ENCODE measurements at places on chromosomes 6 and 20.

GRCh38 chr20:41275301-41275731 lies 42.2 kb downstream of the ZHX3 start:
- DNase-seq, result no peak

- DNase-seq, result no peak
These were observed 16.0 kb downstream of the FOXO3 start for GRCh38 chr6:108576709-108577108.

DNA sequence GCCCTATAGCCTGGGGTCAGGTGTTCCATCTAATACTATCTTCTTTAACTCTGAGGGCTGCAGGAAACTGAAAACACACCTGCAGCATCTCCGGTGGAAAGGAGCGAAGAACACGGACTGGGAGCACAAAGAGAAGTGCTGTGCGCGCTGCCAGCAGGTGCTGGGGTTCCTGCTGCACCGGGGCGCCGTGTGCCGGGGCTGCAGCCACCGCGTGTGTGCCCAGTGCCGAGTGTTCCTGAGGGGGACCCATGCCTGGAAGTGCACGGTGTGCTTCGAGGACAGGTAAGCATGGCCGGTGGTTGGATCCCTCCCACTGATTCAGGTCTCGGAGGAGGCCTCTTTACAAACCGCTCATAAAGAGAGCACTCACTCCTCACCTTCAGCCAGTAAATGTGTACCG lies 15.5 kb downstream of the SYTL3 start:
- no peak for DNase-seq

GRCh38 chr6:44475417-44475778 lies 87.9 kb downstream of the CDC5L start:
- DNase-seq, result no peak

DNA sequence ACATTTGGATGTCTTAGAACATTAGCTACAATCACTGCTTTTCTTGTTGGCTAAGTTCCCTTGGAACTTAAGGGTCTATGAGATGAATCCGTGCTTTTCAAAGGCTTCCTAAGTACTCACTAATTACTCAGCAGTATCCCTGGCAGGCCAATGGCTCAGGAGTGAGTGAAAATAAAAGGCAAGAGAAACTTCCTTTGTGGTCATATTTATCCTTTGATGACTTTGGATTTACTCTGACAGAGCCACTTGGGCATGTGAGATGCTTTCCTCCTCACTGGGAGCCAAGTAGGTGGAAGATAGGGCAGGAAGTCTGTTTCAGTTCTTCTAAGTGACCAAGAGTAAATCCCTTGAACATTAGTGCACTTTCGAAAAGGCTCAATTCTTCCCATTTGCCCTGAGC lies 224.3 kb upstream of the FOXA2 start:
- DNase-seq, result no peak

DNA sequence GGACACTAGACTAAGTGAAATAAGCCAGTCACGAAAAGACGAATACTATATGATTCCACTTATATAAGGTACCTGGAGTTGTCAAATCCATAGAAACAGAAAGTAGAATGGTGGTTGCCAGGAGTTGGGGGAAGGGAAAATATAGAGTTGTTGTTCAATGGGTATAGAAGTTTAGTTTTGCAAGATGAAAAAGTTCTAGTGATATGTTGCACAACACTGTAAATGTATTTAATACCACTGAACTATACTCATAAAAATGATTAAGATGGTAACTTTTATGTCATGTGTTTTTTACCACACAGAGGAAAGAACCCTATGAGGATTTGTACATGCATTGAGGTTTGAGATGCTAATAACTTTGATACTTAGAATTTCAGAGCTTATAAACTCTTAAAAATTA lies 46.0 kb upstream of the TRAM2 start:
- DNase-seq, result no peak

DNA sequence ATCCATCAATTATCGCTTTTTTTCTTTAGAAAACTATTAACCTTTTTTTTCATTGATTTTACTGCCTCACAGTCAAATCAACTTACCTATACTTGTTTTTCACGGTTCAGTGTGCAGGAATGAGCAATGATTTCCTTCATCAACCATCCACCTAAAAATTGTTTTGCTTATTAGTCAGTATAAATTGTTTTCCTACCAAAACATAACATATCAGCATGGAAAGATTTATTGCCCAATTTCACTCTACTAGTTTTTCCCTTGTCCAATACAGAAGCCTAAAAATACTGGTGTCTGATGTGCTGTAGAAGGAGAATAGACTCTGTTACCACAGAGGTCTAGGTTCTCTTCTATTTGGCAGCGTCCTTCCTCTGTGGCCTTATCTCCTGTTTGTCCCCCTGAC lies 558.2 kb upstream of the CITED2 start:
- no peak for DNase-seq

DNA sequence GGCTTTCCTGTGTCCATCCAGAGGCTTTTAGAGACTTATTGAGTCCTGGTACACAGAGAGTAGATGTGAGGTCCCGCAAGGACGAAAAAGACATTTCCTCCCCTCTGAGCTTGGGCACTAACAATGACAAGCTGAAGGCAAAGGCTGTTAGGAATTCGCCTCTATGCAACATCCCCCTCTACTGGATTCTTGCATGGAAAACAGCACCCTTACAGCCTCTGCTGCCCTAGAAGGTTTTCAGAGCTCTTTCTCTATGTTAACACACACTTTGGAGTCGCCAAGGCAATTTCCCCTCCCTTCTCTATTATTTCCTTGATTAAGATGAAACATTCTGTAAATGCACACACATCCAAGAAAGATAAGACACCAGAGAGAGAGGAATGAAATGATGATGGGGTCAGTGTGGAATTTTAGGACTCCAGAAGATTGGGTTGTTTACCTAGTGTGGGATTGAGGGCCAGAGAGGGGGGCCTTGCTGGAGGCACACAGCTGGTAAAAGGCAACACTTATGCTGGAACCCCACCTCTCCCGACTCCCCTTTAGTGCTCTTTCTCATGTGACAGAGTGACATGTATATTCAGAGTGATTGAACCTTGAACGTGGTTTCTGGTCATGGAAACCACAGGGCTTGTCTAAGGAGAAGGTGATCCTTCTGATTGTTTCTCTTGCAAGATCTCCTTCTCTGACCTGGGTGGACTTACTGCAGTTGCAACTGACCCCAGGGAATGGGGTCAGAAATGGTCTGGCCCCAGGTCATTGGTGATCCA lies 300.7 kb downstream of the CLIC5 start:
- peak; percentile 11 for DNase-seq

- DNase-seq, result no peak
These were observed 117.0 kb downstream of the TFAP2A start for GRCh38 chr6:10297832-10298231.

DNA sequence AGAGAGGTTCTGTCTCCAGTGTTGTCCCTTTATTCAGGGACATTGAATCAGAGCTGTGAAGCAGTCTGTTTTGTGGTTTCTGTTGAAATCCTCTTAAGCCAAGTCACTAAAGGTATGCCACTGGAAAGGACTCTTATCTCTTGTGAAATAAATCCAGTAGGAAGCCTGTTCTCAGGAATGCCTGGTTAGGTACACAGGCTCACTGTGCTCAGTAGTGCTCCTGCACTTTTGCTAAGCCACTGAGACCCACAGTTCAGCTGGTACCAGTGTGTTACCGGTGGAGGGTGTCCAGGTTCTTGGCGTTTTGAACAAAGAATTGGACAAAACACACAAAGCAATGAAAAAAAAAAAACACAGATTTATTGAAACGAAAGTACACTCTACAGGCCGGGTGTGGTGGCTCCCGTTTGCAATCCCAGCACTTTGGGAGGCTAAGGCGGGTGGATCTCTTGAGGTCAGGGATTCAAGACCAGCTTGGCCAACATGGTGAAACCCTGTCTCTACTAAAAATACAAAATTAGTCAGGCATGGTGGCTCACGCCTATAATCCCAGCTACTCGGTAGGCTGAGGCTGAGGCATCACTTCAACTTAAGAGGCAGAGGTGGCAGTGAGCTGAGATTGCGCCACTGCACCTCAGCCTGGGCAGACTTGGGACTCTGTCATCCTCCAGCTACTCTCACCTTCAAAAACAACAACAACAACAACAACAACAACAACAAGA lies 186.1 kb downstream of the JARID2 start:
- DNase-seq, result no peak

GRCh38 chr6:12572896-12573827 lies 143.4 kb upstream of the PHACTR1 start:
- DNase-seq, result no peak

GRCh38 chr6:135403584-135403983 lies 94.0 kb downstream of the AHI1 start:
- DNase-seq, result no peak

GRCh38 chr6:45835721-45836437 lies 179.8 kb downstream of the CLIC5 start:
- DNase-seq, result no peak

DNA sequence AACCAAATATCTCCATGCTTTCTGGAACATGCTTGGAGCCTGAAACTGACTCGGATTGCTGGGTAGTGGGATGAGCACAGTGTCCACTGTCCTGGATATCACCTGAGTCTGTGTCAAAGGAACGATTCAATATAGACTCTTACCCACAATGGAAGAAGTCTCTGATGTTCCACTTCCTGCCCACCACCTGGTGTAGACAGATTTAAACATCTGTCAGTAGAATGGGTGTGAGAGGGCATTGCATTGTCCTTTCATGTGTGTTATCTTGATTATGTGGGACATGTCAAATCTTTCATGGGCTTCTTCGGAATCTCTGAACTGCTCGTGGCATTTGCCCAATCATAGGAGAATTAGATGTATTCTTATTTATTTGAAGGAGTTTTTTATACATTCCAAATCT lies 20.8 kb downstream of the ULBP3 start:
- no peak for DNase-seq

DNA sequence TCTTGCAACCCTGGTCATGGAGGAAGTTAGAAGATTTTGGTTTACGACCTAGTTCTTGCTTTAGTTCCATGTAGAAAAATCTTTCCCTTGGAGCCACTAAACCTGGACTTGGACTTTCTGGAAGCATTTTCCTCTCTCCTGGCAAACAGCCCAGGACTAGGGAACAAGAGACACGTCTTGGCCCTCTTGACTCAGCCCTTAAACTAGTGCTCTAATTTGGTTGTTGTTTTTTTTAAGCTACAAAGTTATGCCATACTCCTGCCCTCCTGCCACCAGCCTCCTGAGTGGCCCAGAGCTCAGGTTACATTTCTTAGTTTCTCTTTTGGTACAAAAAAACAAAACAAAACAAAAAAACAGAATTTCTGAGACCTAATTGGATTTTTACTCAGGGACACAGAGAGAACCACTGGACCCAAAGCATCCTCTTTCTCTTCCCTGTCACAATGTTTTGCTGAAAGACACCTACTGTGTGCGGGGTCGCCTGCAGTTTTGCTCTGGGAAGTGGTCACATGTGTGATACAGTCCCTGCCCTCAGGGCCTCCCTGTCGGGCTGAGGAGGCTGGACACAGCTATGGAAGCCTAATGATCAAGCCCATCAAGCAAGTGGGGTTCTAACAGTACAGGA lies 32.3 kb upstream of the SCUBE3 start:
- DNase-seq, result no peak

DNA sequence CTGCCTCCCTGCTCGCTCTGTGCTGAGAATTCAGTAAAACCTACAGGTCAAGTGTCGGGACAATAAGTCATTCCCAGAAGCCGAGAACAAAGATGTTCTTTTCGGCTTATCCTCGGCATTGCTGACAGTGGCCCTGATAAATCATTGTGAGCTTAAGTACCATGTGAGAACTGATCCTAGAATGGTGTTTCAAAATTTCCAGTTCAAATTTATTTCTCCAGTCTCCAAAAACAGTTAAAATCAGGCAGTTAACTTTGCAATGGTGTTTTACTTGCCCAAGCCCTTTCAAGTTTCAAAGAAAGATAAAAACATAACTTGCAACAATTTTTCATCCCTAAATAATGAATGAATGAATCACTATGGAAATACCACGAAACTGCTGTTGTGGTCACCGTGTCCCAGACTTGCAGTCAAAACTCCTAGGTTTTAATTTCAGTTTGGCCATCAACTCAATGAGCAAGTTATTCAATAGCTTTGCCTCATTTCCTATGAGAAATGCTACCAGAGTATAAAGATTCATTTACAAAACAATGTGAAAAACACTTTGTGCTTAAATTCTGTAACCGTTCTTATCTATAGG lies 4.3 kb downstream of the ATP5F1E start:
- DNase-seq, result no peak

DNA sequence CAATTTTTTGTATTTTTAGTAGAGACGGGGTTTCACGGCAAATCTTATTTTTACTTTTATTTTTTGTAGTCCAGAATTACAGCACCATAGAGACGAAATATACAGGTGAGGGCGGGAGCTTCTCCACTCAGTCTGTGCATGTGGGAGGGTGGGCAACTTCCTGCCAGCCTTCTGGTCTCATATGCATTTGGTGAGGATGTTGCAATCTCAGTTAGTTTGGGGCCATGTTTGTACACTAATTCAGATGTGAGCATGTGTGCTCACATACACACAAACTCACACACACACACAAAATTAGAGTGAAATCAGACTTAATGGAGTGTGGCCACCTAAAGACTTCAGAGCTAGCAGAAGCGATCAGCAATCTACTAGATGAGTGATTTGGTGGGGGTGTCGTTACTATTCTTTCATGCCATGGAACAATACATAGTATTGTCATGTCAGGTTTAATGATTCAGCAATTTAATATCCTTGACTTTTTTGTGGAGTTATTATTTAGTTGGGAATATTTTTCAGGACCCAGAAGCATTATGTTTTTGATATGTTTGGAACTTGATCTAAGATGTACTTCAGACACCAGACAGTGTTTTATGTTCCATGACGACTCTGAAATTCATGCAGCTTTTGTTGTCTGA lies 78.0 kb upstream of the BMP2 start:
- no peak for DNase-seq

DNA sequence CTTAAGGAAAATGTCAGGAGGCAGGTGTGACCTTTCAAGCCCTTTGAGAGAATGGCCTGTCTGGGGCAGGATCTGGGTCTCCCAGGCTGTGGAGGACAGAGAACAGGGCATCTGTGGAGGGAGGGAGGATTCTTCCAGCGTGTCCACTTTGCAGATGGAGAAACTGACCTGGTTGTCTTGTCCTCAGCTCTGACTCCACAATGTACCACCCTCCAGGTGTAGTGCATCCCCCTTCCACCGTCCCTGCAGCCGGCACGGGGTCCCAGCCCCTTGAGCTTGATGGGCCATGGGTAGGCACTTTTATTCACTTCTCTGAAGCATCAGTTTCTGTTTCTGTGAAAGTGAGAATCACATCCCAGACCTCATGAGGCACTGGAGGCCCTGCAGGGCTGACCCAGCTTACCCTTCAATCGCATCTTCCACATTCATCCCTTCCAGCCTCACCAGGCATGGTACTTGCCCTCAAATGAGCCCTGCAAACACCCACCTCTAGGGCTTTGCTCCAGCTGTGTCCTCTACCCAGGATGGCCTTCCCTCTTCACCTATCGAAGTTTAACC lies 4.6 kb upstream of the TGM2 start:
- no peak for DNase-seq

- DNase-seq, result no peak
These were observed 20.8 kb downstream of the MOXD1 start for GRCh38 chr6:132380358-132381029.

GRCh38 chr6:134532694-134533624 lies 215.0 kb upstream of the SGK1 start:
- no peak for DNase-seq

GRCh38 chr20:44218446-44218845 lies 7.9 kb upstream of the OSER1 start:
- DNase-seq, result no peak

GRCh38 chr20:50932691-50933280 lies 1.5 kb upstream of the ADNP start:
- no peak for DNase-seq
